Amniotic epithelial cell (primary cell): ENCODE measurements at places on chromosomes 13 and 19.

DNA sequence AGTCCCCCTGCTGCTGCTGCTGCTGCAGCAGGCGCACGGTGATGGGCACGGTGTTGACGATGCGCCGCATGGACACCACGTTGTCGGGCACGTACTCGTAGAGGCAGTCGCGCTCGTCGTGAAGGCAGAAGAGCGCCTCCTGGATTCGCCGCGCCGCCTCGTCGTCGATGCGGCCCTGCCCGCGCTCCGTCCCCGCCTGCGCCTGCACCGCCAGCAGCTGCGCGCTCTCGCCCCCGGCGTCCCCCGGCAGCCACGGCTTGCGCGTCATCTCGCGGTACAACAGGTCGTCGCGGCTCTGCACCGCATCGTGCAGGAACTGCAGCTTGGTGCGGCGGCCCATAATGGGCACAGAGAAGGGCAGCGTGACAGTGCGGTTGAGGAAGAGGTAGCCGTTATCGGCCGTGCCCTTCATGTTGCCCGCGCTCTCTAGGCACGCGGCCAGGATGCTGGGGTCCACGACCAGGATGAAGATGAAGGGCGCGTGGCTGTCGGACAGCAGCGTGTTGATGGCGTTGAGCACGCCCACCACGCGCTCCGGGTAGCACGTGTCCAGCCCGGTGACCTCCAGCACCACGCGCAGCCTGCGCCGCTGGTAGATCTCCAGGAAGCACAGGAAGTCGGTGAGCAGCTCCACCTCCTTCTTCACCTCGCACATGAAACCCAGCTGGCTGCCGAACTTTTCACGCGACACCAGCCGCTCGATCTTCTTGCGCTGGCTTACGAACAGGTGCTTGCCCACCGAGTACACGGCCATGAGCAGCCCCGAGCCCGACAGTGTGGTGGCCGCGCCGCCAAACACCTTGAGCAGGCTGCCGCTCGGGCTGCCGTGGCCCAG, 8.1 kb downstream of the NKPD1 start:
- peak; percentile 50 for DNase-seq

DNA sequence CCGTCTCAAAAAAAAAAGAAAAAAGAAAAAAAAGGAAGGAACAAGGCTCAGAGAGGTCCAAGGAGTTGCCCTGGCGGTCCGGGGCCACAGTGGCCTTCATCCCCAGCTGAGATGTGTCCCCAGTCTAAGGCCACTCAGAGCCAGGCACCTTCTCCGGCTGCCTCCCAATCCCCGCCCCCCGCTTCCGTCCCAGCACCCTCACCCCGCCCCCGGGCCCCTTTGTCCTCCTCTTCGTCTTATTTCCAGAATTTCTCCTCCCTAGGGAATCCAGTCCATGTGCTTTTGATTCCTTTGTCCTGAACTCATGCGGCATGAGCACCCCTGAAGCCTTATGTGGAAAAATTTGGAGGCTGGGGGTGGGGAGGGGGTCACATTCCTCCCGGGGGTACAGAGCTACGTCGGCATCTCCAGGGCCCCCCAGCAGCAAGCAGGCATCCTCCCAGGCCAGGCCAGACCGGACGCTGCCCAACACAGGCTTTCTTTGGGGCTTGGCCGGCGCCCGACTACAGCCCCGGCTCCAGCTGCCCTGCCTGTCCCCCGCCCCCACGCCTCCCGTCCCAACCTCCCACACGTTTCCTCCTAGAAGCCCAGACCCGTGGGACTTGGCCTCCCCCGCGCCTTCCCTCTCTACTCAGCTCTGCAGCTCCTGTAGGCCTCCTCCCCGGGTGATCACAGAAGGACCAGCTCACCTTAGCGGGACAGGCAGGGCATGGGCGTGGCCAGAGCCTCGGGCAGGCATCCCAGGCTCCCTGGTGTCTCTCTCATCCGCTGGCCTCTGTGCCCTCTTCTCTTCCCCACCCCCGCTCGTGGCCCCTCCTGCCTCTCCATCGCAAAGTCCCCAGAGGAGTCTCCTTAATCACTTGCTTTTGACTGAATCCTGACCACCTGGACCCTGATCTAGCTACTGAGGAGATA, 17.8 kb upstream of the ADGRE5 start:
- peak; percentile 82 for DNase-seq

DNA sequence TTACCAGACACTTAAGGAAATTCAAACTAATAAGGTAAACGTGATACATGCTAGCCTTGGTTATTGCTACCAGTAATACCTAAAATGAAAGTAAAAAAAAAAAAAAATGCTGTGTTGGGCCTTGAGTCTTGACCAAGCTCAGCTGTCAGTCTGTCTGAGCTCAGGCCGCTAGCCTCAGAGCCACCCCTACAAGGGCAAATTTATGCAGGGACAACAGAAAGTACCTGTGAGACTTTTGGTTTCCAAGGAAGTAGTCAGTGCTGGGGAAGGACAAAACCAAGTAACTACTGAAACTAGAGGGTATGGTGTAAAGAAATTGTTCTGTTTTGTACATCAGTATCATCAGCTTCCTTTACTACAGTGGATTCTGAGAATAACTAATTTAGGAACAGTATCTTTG, 134.3 kb upstream of the SLITRK5 start:
- DNase-seq, result no peak

DNA sequence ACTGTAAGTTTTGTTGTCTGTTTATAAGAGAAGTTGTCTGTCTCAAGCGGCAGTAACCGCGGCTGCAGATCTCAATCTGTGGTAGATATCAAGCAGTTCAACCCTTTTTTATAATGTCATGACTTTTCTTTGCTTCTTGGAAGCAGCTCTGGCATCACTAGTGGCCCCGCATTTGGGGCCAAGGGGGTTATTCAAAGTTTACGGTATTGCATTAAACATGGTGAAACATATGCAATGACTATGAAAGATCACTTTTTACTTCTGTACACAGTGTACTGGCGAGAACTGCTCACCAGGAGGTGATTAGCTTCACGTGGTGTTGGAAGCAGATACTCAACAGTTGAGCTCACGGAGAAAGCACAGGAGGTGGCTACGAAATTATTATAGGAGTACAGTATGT, 4.6 kb upstream of the FFAR3 start:
- DNase-seq, result peak; percentile 64

- DNase-seq, result no peak
Observed at GRCh38 chr13:113159701-113160100, 1.3 kb downstream of the PROZ start.

- peak; percentile 63 for DNase-seq
Observed at GRCh38 chr19:5644037-5644436, 21.2 kb downstream of the SAFB start.

DNA sequence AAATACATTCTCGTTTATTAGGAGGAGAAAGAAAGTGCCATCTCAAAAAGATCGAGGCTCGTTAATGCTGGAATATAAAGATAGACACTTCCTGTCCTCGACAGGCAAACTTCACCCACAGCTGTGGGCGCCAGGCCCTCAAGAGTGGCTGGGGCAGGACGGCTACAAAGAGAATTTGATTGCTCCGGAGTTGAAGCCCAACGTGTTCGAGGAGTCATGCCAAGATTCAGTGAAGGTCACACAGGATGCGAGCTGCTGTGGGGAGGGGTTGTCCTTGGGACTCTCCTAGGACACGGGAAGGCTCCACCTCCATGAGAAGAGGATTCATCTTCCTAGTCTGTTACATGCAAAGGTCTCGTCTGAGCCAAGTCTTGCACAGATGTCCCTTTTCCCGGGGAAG, 16.3 kb upstream of the PTPRS start:
- DNase-seq, result no peak

DNA sequence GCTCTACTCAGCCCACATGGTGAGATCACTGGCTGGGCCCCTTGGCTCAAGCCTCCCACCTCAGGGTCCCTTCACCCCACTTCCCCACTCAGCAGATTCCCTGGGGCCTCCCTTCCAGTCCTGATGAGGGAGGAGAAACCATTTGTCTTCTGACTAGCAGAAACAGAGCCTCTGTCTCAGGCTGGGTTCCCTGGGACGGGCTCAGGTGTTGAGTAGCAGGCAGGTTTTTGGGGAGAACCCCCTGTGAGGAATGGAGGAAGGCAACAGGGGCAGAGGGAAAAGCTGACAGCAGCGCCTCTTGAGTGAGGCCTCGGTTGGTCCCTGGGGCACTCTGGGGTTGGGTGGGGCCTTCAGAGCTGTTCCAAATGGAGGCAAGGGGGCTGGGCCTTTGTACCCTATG, 452.2 kb downstream of the TSHZ3 start:
- DNase-seq, result no peak

GRCh38 chr13:52348071-52348470, 57.9 kb downstream of the THSD1 start:
- peak; percentile 97 for DNase-seq

DNA sequence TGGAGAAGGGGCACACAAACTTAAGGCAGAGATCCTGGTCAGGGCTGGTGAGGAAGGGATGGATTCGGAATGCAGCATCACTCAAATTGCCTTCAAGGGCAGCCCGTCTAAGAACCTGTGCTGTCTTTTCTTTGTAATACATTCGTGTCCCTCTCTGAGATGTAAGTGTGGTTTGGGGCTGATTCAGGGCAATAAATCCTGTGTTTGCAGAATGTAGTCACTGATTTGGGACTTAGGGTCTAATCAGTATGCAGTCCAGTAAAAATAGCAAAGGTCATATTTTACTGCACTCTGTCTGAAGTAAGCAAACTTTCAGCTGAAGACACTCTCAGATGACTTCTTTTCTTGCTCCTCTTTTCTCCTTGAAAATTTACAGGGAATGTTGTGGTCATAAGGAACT, 93.8 kb upstream of the C1QTNF9B start:
- no peak for DNase-seq

- DNase-seq, result no peak
Observed at GRCh38 chr19:12374026-12374425, 8.5 kb upstream of the ZNF442 start.

DNA sequence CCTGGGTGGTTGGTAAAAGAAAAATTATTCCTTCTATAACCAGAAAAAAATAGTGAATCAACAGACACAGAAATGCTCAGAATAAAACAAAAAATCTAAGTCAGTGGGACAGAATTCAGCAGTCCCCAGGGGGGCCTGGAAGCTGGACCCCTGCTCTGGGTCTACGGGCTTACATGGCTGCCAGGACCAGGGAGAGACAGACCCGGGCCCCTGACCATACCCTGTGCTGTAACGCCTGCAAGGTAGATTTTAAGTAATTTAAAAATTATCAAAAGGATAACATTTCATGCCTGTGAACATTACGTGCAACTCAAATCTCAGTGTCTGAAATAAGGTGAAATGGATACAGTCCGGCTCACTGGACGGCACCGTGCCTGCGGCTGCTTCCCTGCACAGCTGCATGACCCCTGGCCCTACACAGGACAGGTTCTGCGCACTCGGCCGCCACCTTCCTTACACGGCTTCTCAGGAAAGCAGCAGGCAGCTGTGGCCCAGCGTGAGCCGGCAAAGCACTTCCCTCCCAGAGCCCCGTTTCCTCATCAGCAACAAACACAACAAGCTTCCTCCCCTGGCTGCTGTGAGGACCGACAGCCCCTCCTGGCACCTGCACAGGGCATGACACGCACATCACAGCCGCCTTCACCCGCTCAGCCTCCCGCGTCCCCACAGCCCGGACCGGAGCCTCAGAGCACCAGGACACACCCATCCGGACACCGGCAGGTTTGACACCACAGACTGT, 22.2 kb downstream of the RASA3 start:
- no peak for DNase-seq

- no peak for DNase-seq
Observed at GRCh38 chr19:1560286-1560882, 7.7 kb downstream of the MEX3D start.

DNA sequence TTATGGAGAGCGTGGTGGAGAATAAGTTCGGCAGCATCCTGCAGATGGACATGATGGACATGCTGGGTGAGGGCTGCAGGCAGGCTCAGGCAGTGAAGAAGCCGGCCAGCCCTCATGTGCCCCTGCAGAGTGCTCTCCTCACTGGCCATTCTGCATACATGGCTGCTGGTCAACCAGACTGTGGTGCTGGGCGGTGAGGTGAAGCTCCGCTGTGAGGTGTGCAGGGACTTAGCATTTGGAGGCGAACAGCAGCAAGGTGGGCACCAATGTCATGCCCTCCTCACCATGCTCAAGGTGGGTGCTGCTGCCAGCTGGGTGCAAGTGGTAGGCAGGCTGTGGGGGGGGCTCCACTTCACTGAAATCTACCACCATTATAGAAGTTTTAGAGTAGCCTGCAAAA, 5.7 kb upstream of the ZNF492 start:
- no peak for DNase-seq

DNA sequence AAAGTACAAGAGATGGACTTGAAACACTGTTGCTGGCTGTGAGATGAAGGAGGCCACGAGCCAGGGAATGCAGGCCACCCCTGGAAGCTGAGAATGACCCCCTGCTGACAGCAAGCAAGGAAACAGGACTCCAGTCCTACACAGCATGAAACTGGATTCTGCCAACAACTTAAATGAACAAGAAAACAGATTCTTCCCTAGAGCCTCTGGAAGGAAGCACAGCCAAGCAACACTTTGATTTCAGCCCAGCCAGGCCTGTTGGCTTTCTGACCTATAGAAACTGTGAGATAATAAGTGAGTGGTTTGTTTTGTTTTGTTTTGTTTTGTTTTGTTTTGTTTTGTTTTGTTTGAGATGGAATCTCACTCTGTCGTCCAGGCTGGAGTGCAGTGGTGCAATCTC, 105.3 kb upstream of the CACNA1A start:
- DNase-seq, result no peak

- no peak for DNase-seq
Observed at GRCh38 chr19:31329819-31330218, 19.4 kb downstream of the TSHZ3 start.

GRCh38 chr19:39997638-39998216, 867 bp downstream of the ZNF546 start:
- DNase-seq, result peak; percentile 50

DNA sequence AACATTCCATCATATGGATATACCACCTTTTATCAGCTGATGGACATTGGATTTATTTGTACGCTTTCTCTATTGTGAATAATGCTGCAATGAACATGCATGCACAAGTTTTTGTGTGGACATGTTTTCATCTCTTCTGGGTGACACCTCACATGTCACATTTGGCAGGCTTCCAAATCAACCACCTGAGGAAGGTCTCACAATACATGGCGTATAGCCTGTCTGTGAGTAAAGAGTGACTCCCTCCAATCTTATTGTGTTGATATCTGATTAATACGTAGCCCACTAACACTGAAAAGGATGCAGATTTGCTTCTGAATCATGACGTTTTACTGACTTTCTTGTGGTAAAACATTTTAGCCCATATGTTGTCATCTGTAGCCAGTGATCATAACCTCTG, 61.1 kb downstream of the SLC15A1 start:
- DNase-seq, result no peak

- no peak for DNase-seq
Observed at GRCh38 chr13:99601535-99601934, 100.3 kb downstream of the TM9SF2 start.

GRCh38 chr13:52450793-52451116, 321 bp upstream of the VPS36 start:
- DNase-seq, result no peak

DNA sequence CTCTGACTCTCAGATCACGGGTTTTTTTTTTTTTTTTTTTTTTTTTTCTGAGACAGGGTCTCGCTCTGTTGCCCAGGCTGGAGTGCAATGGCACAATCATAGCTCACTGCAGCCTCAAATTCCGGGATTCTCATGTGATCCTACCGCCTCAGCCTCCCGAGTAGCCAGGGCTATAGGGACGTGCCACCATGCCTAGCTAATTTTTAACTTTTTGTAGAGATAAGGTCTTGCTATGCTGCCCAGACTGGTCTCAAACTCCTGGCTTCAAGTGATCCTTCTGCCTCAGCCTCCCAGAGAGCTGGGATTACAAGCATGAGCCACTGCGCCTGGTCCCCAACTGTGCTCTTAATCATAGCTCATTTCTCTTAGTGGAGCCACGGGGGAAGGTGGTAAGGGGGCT, 4.6 kb upstream of the GRAMD1A start:
- no peak for DNase-seq
